ENCODE measurements at places on chromosomes 4 and X.

DNA sequence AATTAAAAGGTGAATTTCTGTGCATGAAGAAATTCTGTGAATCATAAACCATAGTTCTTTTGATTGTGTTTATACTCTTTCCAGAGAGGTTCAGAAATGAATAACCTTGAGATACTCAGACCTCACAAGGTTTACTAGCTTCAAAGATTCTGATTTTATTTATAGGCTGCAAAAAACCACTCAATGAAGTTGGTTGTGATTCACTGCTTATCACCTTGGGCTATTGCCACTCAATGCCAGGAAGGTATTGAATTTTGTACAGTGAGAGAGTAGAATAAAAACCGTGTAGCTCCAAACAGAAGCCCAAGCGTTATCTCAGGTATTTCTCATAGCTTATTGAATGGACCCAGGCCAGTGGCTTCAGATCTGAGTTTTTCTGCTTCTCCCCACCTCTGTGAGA is 118.7 kb downstream of the FHIP1A start:
- no peak for DNase-seq

DNA sequence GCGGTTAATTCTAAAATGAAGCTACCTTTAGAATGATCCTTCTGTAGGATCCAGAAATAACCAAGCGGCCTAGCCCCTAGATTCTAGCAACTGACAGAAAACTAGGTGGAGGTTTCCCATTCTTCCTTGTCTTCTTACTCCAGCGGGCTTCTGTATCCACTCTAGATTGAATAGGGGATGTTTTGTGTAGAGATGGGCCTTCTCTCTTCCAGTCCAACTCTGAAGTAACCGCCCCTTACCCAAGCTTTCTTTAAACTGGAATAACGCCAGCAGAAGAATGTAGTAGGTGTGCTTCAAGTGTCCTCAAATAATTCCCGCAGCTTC is 386 bp upstream of the TMEM184C start:
- DNase-seq, result no peak

GRCh38 chr4:47852136-47852535 is 14.3 kb upstream of the CORIN start:
- DNase-seq, result peak; percentile 86

GRCh38 chrX:115642895-115643530 is 82.0 kb downstream of the PLS3 start:
- peak; percentile 78 for DNase-seq

DNA sequence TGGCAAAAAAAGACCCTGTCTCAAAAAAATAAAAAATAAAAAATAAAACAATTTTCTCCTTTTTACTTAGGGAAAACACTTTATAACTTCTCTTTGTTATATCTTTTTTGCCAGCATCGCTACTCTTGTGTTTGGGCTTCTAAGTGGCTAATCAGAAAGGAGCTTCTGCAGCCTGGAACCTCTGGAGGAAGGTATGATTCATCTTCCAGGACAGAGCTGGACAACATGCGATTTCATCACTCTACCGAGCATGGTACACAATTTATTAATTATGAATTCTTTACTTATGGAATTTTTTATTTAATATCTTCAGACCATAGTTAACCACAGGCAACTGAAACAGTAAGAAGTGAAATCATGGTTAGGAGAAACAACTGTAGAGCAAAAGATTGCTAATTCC is 1254.3 kb upstream of the AGA start:
- DNase-seq, result no peak

- DNase-seq, result peak; percentile 37
Measured at GRCh38 chr4:137432446-137433311, 99.6 kb downstream of the PCDH18 start.

DNA sequence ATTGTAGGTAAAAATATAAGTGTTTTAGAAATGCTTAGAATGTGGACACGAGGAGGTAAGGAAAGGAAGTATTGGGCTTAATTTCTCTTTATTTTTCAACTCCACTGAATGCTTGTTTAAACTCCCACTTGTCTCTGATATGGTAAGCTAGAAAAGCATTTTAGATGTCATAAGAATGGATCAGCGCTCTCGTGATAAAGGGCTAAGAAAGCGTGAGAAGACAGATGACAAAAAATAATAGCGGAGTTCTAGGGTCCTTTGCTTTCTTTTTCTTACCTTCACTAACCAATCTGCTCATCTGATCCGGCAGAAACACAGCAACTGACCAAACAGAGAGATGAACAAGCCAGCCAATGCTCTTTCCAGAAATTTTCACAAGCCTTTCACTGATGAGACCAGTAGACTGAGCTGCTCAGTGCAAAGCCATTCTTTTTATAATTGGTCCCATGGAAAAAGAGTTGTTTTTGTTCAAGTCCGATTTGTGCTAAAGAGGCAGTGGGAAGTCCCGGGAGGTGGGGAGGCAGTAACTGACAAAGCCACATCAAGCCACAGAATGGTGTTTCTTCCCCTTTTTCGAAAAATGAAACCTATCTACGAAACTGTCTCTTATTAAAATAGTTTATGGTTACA is at the start of gene TASL:
TSS of gene TASL (minus strand) at position 405 of the 630 bp plus-strand sequence. CDS start 17,411 bp downstream, outside the sequence.
- no peak for DNase-seq

DNA sequence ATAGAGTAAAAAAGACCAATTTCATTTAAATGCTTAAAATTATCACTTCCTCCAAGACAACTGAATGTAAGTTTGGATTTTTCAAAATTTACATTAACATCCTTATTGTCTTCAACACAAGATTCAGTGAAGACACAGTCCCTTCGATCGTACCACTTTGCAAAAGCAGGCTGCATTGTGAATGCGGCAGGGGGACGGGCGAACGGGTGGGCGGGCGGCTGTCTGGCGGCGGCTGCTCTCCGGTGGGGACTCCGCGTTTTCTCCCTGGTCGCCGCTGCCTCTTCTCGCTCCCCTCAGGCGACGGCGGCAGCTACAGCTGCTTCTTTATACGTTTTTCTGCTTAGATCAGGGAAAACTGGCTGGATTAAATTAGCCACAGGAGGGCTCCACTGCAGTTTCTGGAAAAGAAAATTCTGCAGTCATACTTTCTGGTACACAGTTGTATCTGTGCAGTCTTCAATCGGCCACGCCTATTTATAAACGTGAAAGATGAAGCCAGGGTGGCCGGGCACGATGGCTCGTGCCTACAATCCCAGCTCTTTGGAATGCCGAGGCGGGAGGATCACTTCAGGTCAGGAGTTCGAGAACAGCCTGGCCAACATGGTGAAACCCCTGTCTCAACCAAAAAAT is 33.9 kb upstream of the HPF1 start:
- DNase-seq, result peak; percentile 76

- DNase-seq, result peak; percentile 9
Measured at GRCh38 chrX:137432609-137433008, 133.3 kb upstream of the ZIC3 start.

DNA sequence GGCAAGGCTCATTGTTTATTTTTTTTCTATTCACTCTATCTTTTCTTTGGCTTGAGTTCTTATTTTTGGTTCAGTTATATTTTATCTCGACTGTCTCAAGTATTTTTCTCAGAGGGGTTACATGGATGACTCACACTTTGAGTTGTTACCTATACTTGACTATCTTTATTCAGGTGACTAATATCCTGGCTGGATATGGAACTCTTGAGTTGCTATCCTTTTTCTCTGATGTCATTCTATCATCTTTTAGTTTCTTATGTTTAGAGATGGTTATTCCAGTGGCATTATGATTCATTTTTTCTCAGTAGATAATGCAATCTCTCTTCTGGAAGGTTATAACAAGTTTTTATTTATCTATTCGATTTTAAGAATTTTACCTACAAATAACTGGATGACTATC is 117.9 kb downstream of the COX18 start:
- no peak for DNase-seq

DNA sequence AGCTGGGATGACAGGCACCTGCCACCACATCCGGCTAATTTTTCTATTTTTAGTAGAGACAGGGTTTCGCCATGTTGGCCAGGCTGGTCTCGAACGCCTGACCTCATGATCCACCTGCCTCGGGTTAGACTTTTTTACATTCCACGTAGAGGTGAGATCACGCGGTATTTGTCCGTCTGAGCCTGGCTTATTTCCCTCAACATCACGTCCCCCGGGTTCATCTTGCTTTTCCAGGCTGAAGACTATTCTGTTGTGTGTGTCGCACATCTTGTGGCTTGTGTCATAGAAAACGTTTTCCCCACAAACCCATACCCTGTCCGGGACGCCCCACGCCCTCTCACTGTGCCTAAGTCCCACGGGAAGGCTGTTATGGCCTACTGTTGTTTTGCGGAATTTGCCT is 185.3 kb downstream of the CRLF2 start:
- DNase-seq, result no peak

DNA sequence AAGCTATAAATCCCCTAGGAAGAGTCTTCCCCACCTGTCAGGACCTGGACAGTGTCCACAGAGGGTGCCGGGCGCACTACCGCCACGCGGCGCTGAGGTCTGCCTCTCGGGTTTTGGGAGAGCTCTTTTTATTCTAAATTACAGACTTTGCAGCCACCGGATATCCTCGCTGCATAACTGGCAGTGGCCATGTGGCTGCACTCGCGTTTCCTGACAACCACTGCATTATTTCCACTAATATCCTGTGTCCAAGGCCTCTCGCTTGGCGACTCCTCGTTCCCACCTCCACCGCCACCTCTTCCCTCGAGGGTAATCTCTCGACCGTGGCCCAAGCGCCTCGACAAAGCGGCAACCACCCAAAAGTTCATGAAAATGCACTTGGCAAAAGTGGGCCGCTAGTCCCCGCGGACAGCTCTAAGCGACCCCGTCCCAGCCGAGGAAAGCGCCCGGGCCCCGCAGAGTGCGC is 512 bp upstream of the TMEM131L start:
- DNase-seq, result peak; percentile 58

DNA sequence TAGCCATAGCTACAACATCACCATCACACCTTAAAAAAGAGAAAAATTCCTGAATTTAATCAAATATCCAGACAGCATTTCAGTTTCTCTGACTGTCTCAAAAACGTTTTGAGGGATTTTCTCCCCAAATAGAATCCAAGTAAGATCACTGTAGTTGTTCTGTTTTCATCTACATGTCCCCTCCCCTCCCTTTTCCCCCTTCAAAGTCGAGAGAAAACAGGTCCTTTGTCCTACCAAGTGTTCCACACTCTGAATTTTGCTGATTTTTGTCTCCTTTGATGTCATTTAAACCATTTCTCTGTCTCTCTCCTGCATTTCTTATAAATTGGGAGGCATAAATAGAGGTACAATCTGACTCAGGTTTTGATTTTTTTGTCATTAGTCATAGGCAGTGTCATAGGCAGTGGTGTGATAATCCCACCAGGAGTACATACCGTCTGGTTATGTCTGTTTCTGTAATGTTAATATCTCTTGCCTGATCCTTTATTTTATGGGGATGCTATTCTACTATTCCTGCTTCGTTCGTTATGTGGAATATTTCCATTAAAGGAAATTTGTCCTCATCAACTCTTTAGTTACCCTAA is 348.6 kb downstream of the PTTG2 start:
- peak; percentile 49 for DNase-seq

DNA sequence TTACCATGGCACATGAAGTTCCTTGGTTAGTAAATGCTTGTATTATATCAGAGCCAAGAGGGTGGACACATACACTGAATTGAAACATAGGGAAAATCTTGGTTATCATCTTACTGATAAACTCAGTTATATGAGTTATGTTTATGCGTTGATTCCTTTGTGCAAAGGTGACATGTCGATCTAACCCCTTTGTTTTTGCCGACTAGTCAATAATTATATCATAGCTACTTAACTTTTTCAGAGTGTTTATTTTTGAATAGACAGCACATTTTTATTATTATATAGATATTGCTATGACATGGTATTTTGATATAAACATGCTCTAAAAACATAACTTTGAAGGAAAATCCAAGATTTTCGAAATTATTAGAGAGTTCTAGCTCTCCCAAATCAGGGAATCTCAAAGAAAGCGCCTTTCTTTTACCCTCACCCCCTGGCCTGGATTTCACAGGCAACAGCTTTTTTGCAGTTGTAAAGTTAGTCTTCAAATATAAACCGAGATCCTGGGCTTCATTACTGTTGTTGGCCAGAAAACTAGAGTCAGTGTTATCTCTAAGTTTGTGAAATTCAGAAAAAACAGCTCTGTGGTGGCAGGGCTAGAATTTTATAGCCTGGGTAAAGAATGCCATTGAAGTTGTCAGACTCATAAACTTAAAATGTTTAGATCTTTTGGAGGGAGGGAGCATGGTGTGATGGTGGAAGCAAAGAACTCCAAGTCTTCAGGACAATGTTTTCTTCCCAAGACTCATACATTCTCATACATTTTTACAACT is 45.8 kb upstream of the PITX2 start:
- no peak for DNase-seq

- DNase-seq, result no peak
Measured at GRCh38 chr4:136007991-136008390, 1524.3 kb downstream of the PCDH18 start.

DNA sequence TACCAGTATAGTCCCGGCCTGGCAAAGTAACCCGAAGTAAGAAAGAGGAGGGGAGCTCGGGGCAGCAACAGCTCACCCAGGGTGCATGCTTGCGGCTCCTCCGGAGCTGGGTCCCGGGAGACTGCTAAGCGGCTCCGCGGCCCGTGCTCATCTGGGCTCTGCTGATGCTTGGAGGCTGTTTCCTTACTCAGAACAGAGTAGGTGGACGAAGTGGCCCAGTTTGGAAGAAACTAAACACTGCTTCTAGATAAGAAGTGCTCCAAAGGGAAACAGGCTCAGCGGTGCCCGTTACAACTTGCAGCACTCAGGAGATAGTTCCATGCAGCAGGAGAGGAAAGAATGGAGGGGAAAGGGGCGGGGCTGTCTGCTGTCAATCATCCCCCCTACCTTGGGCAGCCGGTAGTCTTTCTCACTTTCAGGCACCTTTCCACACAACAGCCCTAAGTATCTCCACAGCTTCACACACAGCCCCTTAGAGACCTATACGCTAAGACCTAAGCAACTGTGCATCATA is at the start of gene COL4A6:
TSS of gene COL4A6 (minus strand) at position 313 of the 514 bp plus-strand sequence. CDS start at position 87, 226 bp downstream.
- DNase-seq, result no peak

DNA sequence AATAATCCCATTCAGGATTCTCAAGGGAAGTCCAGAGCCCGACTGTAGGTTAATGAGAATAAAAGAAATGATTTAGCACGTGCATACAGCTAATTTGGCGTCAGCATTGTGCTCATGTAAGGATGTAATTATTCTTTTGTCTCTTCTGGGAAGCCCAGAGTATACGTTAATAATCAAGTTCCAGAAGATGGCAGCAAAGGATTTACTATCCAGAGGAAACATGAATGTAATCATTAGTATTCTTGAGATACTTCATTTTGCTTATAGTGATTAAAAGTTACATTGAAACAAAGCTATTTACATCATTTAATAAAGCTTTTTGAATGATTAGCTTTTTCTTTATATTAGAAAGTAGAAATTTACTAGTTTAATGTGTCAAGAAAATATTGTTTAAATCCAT is 27.1 kb upstream of the MAP9 start:
- DNase-seq, result peak; percentile 42

DNA sequence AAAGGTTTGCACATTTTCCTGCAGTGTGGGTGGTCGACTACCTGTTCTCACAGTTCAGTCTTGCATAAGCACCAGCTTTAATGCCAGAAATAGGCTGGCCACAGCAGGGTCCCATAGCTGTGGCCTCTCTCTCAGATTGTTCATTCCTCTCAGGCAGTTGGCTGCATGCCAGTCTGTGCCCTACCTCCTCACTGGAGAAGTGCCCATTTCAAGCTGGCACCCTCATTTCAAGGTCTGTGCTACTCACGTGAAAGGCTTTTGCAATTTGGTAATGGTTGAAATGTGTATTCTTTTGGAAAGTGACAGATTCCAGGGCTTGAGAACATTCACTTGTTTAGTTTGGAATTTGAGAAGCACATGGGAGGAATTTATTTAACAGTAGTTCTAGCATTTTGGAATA is 28.9 kb upstream of the MTMR1 start:
- peak; percentile 53 for DNase-seq

GRCh38 chr4:186096681-186097165 is 7.8 kb upstream of the FAM149A start:
- no peak for DNase-seq
